ENCODE measurements at places on chromosomes 3 and 15.

DNA sequence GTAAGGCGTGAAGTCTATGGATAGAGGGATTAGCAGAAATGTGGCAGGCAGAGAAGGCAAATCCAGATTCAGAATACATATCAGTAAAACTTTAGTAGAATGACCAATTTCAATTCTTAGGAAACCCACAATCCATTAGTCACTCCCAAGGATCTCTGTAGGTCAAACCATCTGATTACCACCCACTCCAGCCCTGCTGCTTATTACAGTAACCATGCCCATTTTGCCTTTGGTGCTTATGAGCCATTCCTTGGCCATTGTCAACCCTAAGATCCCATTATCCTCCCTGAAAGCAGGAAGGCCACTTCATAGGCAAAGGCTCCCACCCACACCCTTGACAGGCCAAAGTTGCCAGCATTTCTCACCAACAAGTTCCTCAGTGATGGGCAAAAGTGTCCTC is 5.1 kb upstream of the KLHL40 start:
- no peak for DNase-seq

- no peak for DNase-seq
Observed at GRCh38 chr3:78791753-78792152, 976.0 kb downstream of the ROBO1 start.

- no peak for DNase-seq
Observed at GRCh38 chr3:143267989-143268388, 148.4 kb downstream of the CHST2 start.

DNA sequence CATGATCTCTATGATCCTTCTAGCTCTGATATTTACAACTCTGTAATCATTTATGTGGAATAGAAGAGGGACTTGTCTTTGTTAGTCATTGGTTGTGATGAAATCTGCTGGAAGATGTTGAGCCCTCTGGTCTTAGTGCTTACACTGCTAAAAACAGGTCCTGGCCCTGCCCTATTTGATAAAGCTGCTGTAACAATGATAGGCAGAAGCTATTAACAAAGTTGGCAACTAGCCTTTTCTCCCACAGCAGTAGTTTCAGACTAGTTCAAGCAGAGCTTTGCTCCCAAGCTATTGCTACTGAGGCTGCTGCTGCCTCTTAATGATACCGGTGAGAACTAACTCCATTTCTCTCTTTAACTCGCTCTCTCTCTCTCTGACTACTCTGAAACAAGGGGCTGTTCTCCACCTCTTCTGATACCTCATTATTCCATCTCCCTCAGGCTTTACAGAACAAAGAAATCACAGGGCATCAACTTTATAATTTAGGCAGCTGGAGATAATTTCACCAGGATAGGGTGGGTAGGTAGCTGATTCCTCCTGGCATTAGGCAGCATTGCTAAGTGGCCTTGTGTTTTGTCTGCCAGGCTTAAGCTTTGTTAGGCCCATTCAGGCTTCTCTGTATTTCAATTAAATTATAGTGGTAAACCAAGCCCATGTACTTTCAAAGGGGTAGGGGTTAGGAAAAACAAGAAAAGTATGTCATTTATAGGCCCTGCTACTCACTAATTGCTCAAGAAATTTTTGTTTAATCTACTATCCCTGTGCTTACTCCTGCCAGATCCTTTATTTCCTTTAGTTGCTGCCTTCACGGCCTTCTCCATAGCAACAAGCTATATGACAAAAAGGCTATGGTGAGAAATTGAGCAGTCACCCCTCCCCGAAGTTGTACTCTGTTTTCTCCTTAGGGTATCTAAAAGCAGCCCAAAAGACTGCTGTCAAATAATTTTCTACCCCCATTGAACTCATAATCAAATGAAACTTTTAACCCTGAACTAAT is 139.6 kb downstream of the RBPMS2 start:
- peak; percentile 57 for DNase-seq

DNA sequence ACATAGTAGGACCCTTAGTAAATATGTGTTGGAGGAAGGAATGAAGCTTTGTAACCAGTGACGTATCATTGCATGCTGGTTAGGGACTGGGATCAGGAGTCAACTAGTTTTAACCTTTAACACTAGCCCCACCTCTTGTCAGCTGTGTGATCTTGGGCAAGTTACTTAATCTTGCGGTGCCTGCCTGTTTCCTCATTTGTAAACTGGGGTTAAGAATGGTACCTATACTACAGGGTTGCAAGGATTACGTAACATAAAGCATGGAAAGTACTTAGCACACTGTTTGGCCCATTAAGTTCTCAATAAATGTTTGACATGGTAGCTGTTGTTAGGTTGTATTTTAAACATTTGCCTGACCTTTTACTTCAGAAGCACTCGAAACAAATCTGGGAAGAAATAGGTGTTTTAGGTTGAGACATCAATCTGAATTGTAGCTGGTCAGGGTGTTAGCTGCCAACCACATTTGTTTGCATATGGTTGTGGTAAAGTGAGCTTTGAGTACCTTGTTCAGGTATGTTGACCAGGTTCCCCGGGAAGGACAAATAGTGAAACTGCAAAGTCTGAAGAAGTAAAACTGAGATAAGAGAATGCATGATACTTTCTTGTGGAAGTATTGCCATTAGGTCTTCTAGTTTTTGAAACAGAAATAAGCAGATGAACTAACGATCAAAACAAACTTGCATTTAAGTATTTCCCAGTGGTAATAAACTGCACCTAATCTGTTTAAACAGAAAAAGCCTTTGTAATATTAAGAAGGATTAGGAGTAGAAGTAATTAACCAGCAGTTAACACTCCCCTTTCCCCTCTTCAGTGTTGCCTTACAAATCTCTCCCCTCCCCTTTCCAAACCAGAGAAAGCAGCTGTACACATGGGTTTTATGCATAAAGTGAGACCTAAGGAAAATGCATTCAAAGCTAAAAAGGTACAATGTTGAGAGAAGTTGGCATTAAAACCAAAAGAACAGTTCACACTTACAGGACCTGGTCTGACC is 25.8 kb upstream of the SCAANT1 start:
- DNase-seq, result no peak

DNA sequence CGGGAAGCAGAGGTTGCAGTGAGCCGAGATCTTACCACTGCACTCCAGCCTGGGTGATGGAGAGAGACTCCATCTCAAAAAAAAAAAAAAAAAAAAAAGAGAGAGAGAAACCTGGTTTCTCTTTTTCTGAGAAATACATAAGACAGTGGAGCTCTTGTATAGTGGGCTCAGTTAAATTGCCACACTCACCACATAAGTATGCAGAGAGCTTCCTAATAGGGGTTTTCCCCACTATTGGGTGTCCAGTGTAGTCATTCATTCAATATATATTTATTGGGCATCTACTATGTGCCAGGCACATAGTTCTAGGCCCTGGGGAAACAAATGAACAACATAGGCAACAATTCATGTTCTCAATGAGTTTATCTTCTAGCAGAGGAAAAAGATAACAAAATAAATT is 48.9 kb upstream of the FMN1 start:
- no peak for DNase-seq

DNA sequence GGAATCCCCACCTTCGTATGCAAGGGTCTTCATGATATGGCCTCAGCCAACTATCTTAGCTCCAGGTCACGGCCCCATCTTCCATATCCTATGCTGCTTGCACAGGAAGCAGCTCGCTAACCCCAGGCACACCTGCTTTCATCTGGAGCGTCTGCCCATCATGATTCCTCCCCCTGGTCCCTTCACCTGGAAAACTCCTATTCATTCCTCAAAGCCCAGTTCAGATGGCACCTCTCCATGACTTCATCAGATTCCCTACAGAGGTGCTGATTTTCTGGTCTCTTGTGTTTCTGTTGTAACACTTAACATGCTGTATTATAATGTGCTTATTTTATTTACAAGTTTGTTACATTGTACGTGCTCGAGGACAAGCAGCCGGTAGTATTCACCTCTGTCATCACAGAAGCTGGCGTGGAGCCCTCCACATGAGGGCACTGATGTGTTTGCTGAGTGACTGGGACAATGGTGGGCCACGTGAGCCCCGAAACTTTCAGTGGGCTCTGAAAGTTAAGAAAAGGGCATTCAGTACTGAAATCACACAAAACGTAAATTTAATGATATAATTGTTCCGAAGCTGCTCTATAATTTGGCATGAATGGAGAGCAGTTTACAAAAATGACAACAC is 16.2 kb downstream of the MUC20 start:
- no peak for DNase-seq

DNA sequence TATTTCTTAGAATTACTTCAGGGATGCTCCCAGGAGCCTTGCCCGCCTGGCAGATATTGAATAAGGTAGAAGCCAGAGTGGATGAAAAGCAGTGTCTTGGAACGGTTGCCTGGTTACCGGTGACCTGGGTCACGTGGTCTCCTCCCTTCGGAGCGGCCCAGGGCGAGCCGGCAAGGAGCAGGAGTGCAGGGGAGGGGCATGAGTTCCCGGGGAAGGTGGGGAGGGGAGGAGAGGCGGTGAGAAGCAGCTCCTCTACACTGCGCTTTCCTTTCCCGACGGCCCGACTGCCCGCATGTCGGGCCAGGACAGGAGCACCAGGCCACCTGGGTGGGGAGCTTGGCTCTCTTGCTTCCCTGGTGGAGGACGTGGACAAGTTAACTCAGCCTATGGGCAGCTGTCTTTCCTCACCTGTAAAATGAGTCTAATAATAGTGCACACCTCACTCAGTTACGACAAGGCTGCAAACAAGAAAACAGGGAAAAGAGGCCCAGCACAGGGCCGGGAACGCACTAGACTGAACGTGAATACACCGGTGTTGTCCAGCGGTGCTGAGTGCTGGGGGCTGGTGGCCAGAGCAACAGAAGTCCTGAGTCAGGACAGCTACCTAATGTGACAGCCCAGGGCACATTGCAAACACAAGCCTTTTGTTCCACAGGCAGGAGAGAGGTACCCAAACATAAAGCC is 198.3 kb downstream of the ADAMTS9 start:
- DNase-seq, result no peak

DNA sequence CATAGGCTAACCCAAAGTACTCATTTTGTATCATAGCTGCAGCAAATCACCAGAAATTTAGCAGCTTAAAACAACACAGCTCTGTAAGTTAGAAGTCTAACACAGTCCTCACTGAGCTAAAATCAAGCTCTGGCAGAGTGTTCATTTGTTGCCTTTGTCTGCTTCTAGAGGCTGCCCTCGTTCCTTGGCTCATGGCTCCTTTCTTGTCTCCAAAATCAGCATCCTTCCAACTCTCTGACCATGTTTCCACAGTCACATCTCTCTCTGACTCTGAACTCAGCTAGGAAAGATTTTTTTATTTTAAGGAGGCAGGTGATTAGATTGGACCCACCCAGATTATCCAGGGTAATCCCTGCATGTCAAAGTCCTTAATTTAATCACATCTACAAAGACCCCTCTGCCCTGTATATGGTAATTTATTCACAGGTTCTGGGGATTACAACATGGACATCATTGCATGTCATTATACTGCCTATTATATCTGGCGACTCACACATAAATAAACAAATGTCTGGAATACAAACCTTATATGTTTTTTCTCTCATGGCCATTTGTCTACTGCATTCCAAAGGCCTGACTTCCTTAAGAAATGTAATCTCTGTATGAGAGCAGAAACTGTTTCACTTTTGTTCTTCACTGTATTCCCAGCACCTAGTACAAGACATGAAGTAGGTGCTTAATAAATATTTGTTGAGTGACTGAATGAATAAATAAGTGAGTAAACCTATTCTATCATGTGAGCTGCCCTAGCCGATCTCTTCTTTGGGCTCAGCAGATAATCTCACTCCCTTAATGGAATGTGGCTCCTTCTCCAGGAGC is 15.1 kb upstream of the UACA start:
- DNase-seq, result no peak

DNA sequence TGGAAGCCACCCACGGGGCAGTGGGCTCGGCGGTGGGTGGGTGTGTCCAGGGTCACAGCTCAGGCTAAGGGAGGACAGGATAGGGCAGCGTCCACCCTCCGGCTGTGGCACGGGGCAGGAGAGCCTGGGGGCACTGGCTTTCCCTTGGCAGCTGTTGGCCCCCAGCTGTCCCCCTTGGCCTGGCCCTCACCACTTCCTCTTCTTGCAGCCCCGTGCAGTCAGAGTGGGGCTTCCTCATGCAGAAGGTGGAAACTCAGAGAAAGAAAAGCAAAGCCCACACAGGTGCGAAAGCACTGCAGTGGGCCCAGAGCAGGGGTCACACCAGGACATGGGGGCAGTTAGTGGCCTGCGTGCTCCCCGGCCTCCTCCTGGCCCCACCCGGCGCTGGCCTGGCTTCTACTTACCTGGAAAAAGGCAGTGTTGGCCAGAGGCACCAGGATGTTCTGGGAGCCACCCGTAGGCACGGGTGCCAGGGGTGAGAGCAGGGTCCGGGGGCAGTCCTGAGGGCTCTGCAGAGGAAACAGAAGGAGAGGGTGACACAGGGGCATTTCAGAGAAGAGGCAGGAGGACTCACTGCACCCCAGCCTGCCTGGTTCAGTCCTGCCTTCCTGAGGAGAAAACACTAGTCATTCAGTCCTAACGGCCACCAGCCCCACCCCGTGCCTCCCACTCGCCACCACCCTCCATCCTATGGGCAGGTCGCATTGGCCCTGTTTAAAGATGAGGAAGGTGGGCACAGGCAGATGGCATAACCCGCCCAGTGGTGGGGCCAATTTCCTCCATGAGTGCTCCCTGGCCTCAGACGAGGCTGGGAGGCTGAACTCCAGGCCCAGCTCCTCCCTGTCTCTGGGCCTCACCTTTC is 28.3 kb downstream of the PLXND1 start:
- DNase-seq, result no peak
